ENCODE measurements at places on chromosomes 4 and X.

DNA sequence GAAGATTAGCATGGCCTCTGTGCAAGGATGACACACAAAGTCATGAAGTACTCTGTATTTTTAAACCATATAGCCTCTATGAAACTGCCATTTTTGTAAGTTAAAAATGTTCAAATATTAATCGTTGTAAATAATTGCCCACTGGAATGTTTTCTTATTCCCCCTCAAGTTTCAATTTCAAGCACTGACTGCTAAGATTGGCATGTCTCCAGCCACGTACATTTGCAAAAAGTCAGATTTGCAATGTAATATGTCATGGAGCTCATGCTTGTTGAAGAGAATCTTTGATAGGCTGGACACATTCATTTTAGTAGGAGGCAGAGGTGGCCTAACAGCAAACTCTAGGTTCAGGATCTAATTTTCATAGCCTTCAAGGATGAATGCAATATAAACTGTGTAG, 124.7 kb downstream of the CBR4 start:
- DNase-seq: no peak

GRCh38 chr4:186029571-186030398, 39.2 kb upstream of the TLR3 start:
- no peak for DNase-seq

- DNase-seq: peak; percentile 67
Measured at GRCh38 chr4:159069922-159070321, 33.0 kb upstream of the RAPGEF2 start.

DNA sequence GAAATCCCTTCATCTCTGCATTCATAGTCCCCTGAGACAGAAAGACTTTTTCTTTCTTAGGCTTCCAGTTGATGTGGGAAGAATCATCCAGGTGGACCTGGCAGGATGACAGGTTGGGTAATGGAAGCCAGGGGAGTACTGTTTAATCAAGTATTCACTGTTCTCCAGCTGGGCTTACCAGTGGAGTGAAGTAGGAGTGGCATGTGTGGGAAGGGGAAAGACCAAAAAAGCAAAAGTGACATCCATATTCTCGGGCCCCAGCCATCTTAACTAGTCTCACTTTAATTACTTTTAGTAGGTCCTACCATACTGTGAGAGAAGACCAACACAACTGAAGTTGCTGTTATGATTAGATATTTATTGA, 18.5 kb downstream of the VSIG4 start:
- DNase-seq: no peak

DNA sequence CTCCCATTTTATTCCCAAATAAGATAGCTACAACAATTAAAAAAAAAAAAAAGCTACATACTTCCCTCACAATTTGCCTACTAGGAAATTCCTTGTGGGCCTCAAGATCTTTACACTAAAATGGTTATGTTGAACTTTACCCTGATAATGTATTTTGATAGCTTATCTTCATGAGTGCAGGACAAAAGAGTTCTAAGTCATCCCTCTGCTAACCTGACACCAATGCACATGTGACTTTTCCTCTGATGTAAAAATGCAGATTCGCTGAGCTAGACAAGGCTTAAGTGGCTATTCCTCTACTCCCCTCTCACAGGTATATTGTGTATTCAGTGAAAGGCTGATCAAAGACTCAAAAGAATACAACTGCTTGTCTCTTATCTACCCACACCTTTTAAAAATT, 22.5 kb downstream of the ELF2 start:
- DNase-seq: no peak

DNA sequence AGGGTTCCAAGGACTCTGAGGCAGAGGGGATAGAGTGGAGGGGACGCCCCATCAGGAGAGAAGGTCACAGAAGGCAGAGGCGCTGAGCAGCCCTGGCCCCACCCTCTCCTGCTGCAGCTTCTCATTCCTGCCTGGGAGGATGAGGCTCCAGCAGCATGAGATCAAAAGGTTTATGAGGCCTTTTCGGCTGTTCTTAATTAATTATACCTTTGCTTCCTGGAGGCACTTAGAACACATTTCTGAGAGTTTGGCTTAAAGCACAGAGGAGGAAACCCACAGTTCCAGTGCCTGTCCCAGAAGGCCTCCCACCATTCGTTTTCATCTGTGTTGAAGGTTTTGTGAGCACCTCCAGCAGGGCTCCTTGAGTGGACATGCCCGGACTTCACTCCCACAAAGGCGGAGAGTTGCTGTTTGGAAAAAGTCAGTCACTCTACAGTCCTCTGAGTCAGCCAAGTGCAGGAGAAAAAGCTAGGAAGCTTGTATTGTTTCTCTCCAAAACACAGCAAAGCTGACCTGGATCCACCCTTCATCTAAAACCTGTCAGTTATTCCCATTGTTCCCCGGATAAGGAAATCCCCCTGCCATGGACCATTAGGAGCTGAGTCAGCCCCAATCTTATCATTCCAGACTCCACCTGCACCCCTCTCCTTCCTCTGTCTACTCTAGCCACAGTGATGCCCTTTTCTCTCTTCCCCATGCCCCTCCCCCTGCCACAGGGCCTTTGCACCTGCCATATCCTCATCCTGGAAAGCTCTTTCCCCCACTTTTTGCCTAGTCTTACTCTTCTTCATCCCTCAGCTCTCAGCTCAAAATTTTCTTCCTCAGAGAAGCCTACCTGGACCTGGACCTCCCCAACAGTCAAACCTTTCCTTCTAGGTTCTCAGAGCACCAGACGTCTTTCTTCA, 276.8 kb downstream of the FBXW7 start:
- DNase-seq: peak; percentile 86

- DNase-seq: no peak
Measured at GRCh38 chr4:178599521-178599920, 1157.3 kb upstream of the AGA start.

GRCh38 chr4:156820931-156821330, 150.7 kb downstream of the PDGFC start:
- no peak for DNase-seq

- DNase-seq: no peak
Measured at GRCh38 chrX:25005382-25006185, 10.2 kb downstream of the ARX start.

DNA sequence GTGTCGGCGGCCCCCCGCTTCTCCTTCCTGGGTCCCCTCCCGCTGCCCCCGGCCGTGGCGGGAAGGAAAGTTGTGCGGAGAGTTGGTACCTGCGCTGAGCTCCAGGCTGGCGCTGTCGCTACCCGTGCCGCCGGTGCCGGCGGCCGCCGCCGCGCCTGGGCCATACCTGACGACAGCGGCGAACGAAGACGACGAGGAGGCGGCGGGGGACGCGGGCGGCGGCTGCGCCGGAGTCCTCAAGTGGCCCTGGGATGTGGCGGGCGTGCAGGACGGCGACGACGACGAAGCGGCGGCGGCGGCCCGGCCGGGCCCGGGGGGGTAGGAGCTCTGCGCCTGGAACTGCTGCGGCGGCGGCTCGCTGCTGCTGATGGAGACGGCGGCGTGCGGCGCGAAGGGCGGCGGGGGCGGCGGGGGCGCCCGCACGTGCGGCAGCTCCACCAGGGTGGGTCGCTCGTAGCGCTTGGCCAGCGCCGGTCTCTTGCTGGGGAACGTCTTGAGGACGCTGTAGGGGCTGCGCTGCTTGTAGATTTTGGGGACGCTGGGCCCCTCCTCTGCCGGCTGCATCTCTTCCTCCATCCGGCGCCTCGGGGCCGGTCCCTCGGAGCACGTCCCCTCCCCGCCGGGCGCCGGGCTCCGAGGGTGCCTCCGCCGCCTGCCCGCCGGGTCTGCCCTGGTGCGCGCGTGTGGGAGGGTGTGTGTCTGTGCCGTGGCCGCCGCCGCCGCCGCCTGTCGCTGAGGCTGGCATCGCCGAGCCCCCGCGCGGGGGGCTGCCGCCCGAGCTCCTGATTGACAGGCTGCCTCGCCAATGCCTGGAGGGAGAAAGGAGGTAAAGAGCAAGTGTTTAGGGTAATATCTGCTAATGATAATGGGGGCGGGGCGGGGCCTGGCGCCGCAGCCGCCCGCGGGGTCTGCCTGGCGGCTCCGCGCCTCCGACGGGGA, 618 bp downstream of the BEND4 start:
- no peak for DNase-seq
